ENCODE measurements at places on chromosomes 1 and 21.

- no peak for DNase-seq
Measured at GRCh38 chr1:156081917-156082308, 352 bp downstream of the MEX3A start.

DNA sequence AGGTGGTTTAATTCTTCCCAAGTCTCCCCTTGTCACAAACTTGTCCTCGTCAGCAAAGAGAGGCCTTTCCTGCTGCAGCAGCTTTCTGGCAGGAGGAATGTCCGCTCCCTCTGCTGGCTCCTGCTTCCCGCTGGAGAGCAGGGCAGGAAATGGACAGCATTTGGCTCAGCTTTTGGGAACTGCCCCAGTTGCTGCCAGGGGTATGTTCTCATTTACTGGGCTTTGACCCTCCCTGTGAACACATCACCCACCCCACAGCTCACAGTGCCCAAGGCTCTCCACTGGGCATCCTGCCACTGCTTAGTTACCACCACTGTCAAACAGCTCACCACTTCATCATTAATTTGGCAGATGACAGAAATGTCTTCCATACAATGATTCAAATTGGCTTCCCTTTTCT is 75.4 kb downstream of the MRPL37 start:
- DNase-seq: peak; percentile 18

DNA sequence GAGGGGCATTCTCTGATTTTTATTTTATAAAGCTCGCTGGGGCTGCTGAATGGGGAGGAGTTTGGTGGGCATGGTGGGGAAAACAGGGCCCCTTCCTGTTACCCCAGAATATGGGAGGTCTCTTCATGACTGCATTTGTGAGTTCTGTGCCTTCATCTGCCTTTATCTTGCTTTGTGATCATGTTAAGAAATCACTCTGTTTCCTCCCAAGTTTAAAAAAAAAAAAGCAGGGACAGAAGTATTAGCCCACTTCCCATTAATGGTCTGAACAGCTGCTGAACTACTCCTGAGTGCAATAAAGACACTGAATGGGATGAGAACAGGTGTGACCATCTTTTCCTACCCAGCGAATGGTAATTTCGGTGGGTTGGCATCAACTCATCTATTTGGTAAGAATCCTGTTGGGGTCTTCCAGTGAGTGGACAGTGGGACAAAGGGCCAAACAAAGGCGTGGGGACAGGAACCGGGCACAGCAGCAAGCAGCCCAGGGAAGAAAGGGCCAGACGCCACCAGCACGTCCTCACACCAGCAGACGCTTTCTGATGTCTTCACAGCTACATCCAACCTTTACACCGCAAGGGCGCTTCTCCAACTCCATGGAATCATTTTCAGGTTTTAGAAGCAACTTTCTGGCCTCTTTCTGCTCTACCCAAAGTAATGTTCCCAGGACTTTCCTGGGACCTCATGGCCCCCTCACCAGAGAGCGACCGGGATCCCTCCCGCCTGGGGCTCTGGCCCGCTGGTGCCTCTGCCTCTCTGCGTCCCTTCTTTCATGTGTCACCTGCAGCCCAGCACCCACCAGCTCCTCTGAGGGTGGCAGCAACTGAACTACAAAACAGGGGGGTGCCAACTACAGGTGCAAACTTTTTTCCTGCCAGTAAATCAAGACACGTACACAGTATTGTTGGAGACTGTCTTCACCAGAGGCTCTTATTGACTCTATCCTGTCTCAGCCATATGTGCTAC is 160.2 kb downstream of the ADSS2 start:
- no peak for DNase-seq

DNA sequence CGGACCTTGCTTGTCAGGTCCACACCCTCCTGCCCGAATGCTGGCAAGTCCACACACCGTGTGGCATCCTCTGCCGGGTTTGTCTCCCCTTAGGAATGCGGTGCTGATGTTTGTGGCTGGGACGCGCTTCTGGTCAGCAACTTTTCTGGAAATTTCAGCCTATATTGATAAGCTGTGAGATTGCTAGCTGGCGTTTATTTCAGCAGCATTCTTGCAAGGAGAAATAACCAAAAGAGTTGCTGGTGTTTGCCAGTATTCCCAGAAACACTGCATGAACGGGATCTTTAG is 601 bp downstream of the CEPT1 start:
- peak; percentile 78 for DNase-seq

GRCh38 chr1:6423321-6423999 is 1.1 kb upstream of the ESPN start:
- no peak for DNase-seq

DNA sequence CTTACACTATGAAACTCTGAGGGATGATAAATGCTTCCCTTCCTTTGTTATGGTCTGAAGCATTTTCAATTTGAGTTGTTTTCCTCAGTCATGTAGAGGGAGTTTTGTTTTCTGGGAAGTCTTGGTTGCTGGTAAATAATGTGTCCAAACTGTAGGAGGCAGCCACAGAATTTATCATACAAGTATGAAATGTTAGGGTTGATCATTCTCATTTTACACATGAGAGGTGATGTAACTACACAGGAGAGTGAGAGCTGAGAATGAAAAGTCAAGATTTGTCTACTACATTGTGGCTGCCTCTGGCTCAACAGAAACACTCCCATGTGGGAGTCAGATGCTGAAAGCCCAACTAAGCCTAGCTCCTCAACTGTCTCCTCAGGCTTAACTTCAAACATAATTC is 182.5 kb upstream of the SGIP1 start:
- DNase-seq: peak; percentile 65

GRCh38 chr1:182624577-182624976 is 20.4 kb upstream of the RGS16 start:
- no peak for DNase-seq

- DNase-seq: no peak
Measured at GRCh38 chr1:68495532-68495931, 1.4 kb downstream of the DEPDC1 start.

DNA sequence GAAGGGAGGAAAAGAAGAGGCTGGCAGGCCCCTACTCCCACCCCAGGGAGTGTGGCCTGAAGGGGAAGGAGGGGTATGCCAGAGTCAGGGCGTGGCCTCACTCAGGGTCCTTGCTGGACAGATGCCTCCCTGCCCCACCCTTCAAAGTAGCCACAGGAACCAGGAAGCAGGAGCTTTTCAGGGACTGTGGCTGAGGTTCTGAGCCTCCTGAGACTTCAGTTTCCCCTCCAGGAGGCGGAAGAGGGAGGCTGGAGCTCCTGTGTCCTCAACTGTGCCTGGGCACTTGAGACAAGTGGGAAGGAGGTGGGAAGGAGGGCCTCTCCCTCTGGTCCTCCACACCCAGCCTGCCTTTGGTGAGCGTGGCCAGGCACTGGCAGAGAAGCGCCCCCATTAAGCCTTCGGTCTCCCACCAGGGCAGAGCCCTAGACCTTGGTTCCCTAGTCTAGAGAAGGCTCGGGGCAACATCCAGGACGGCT is 5.3 kb downstream of the CELSR2 start:
- DNase-seq: no peak

All from adipocyte (in vitro differentiated cells).